ENCODE measurements at places on chromosomes 4 and X.
A peak's percentile ranks its signal among the peaks of the same experiment; 100 is the strongest.

DNA sequence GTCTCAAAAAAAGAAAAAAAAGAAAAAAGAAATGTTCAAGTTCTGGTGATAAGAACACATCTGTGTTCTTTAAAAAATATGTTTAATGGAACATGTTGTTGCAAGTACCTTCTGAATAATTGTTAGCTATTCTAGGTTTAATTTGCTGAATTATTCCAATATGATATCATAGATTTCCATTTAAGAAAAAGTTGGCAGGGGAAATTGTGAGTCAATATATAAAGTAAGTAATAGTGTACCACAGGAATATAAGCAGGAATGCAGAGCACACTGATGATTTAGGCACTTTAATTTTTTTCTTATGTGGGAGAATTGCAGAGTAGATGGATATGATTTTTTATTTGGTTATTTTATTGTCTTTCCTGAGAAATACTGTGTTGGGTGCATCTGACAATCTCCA lies 190.7 kb downstream of the RPA4 start:
- no peak overlapping the region for H3K27ac ChIP-seq
- DNase-seq: no peak
- no peaks in the 10 kb centered on the region for H3K36me3 ChIP-seq
- peaks cover 8% of the 10 kb centered on the region for H3K27me3 ChIP-seq
- no peaks in the 10 kb centered on the region for H3K4me1 ChIP-seq
- no peak overlapping the region for H3K4me3 ChIP-seq

- H3K27ac ChIP-seq: no peak overlapping the region
- peak; percentile 12 for DNase-seq
- H3K4me3 ChIP-seq: no peak overlapping the region
- no peaks in the 10 kb centered on the region for H3K36me3 ChIP-seq
- H3K27me3 ChIP-seq: peaks cover 4% of the 10 kb centered on the region
- no peaks in the 10 kb centered on the region for H3K4me1 ChIP-seq
These were observed 3.1 kb upstream of the SLC6A8 start for GRCh38 chrX:153684467-153685155.

- no peak overlapping the region for H3K4me3 ChIP-seq
- no peak for DNase-seq
- no peaks in the 10 kb centered on the region for H3K27me3 ChIP-seq
- no peaks in the 10 kb centered on the region for H3K4me1 ChIP-seq
These were observed 172.9 kb upstream of the GALNT7 start for GRCh38 chr4:172995704-172996103.

DNA sequence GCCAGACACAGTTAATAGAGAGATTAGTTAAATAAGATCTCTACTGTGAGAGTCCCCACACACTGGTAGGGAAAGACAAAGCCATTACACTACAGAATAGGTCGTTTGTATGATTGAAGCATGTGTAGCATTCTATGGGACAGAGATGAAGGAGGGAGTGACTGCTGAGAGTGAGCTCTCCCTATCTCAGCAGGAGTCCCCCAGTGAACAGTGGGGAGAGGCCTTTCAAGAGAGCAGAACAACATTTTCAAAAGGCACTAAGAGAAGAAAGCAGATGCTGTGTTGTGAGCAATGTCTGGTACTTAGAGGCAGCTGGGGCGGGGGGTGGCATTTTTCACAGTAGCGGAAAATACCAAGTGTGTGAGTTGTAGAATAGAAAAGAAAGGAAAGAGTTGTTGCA lies 413.6 kb downstream of the AFF2 start:
- H3K4me3 ChIP-seq: no peak overlapping the region
- no peaks in the 10 kb centered on the region for H3K27me3 ChIP-seq
- H3K4me1 ChIP-seq: no peaks in the 10 kb centered on the region
- H3K27ac ChIP-seq: no peak overlapping the region

GRCh38 chr4:169032883-169033645 lies 23.0 kb upstream of the CBR4 start:
- no peak for DNase-seq
- no peak overlapping the region for H3K4me3 ChIP-seq
- H3K27ac ChIP-seq: no peak overlapping the region
- H3K36me3 ChIP-seq: no peaks in the 10 kb centered on the region
- H3K4me1 ChIP-seq: no peaks in the 10 kb centered on the region
- no peaks in the 10 kb centered on the region for H3K27me3 ChIP-seq

- no peak overlapping the region for H3K27ac ChIP-seq
- no peaks in the 10 kb centered on the region for H3K4me1 ChIP-seq
- H3K4me3 ChIP-seq: no peak overlapping the region
- DNase-seq: no peak
- no peaks in the 10 kb centered on the region for H3K27me3 ChIP-seq
These were observed 53.5 kb downstream of the PTTG2 start for GRCh38 chr4:38013461-38014366.

GRCh38 chrX:132271311-132271778 lies 52.1 kb upstream of the RAP2C start:
- no peaks in the 10 kb centered on the region for H3K4me1 ChIP-seq
- no peaks in the 10 kb centered on the region for H3K36me3 ChIP-seq
- H3K4me3 ChIP-seq: no peak overlapping the region
- H3K27ac ChIP-seq: no peak overlapping the region

DNA sequence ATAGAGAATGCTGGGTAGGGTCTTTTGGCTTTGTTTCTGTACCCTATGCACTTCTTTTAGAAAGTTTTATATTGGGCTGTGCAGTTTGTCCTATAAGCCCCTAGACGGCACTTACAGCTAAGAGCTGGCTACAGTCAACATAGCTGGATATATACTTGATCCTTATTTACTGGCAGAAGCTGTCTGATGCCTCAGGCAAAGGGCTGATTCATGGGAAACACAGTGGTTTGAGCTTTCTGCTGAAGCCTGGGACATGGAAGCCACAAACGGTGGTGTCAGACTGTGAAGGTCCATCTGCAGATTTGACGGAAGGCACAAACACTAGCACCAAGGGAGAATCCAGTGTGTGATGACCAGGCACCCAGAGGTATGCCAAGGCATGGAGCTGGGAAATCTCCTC lies 608.4 kb downstream of the ANKRD50 start:
- no peak overlapping the region for H3K4me3 ChIP-seq
- no peaks in the 10 kb centered on the region for H3K4me1 ChIP-seq
- no peak for DNase-seq

DNA sequence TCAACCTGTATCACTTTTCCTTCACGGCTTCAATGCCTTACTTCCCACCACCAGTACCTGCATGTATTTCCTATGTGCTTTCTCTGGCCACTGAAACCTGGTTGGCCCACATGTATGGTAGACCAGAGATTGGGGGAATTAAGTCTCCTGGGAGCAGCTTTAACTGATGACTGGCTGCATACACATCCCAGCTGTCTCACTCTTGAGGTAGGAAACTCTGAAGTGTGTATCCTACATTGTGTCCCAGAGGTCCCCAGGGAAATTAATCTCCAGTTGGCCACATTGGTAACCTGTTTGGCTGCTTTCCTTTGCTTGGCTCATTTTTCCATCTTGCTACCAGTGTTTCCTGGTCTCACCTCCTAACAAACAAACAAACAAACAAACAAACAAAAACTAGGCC lies 124.4 kb downstream of the ZNF827 start:
- H3K27me3 ChIP-seq: no peaks in the 10 kb centered on the region
- H3K4me1 ChIP-seq: peaks cover 7% of the 10 kb centered on the region
- peaks cover 1% of the 10 kb centered on the region for H3K36me3 ChIP-seq
- H3K4me3 ChIP-seq: no peak overlapping the region
- no peak overlapping the region for H3K27ac ChIP-seq

DNA sequence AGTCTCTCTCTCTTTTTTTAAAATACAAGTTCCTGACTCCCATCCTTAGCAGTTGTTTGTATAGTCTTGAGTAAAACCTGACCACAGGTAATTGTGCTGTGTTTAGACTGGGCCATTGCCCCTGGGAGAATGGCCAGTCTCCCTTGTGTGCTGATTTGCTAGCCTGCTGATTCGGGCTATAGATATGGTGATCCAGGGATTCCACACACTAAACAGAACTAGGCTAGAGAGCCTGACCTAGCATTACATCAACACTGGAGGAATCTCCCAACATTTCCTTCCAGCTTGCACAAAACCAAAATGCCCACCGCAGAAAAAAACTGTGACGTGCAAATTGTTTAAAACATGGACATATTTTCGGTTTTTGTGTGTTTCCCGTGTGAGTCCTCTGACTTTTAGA lies 5.1 kb downstream of the UPRT start:
- no peaks in the 10 kb centered on the region for H3K36me3 ChIP-seq
- no peak overlapping the region for H3K27ac ChIP-seq
- H3K4me1 ChIP-seq: no peaks in the 10 kb centered on the region
- DNase-seq: no peak
- H3K4me3 ChIP-seq: no peak overlapping the region

DNA sequence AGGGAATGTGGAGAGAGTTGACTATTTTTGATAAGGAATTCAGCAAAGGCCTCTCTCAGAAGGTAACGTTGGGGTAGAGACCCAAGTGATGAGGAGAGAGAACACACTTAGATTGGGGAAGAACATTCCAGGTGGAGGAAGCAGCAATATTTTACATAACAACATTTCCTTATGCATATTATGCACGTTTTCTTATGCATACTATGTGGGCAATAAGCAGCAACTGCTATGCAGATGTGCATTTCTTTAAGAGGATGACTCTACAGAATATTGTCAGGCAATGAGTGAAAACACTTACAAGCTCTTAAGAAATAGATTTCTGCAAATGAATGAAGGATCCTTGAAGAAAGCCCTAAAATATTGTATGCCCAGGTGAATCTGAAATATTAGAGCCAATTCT lies 91.1 kb downstream of the TMEM47 start:
- no peaks in the 10 kb centered on the region for H3K27me3 ChIP-seq
- no peak for DNase-seq
- H3K36me3 ChIP-seq: no peaks in the 10 kb centered on the region
- H3K4me1 ChIP-seq: no peaks in the 10 kb centered on the region

DNA sequence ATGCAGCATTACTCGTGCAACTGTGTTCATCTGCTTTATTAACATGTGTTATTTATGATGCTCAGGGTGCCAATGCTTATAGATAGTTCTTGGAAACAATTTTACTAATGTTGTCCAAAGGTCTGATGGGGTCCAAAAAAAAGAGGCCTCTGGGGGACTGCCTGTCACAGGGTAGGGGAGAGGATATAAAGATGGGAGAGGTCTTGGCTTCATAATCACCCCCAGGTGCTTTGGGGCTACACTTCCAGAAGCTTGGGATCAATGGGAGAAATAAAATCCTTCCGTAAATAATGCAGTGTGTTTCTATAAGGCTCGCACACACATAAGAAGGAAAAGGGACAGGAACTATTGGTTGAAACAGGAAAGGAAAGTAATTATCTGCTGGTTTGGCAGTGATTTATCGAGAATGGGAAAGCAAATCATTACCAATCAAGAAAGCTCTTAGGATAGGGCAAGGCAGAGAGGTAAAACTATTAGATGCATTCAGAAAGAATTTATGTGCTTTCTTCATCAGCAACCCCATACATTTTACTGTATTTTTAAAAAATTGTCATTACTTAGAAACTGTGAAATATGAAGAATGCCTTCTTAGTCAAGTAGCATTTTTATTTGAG lies 571.3 kb downstream of the PACRGL start:
- DNase-seq: no peak
- no peaks in the 10 kb centered on the region for H3K36me3 ChIP-seq
- no peak overlapping the region for H3K27ac ChIP-seq
- no peak overlapping the region for H3K4me3 ChIP-seq
- H3K27me3 ChIP-seq: no peaks in the 10 kb centered on the region
- no peaks in the 10 kb centered on the region for H3K4me1 ChIP-seq

GRCh38 chr4:84973856-84974255 lies 7.4 kb upstream of the WDFY3 start:
- no peaks in the 10 kb centered on the region for H3K4me1 ChIP-seq
- DNase-seq: no peak
- no peak overlapping the region for H3K4me3 ChIP-seq
- no peaks in the 10 kb centered on the region for H3K36me3 ChIP-seq
- H3K27ac ChIP-seq: no peak overlapping the region

GRCh38 chr4:107988763-107989035 lies 990 bp upstream of the HADH start:
- no peak overlapping the region for H3K4me3 ChIP-seq
- no peaks in the 10 kb centered on the region for H3K27me3 ChIP-seq
- no peaks in the 10 kb centered on the region for H3K36me3 ChIP-seq

GRCh38 chrX:103197721-103198306 lies 17.1 kb upstream of the BEX4 start:
- H3K27me3 ChIP-seq: no peaks in the 10 kb centered on the region
- no peaks in the 10 kb centered on the region for H3K36me3 ChIP-seq
- no peaks in the 10 kb centered on the region for H3K4me1 ChIP-seq
- no peak overlapping the region for H3K4me3 ChIP-seq
- DNase-seq: no peak

DNA sequence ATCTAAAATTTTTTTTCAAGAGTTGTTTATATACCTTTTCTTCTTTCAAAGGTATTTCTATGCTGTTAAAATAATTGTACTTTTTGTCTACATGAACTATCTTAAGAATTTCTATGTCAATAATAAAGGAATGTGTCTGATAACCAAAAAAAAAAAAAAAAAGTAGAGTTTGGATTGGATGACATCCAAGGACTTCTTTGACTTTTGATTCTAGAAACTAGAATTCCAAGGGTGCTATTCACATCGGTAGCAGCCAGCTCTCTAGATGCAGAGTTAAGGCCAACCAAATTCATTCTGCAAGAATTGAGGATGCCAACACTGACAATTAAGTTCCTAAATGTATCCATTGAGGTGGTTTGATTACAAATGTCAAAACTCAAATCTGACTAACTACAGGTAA lies 42.0 kb upstream of the PRKG2 start:
- H3K36me3 ChIP-seq: no peaks in the 10 kb centered on the region
- peaks cover 2% of the 10 kb centered on the region for H3K4me1 ChIP-seq
- DNase-seq: peak; percentile 27
- H3K27me3 ChIP-seq: no peaks in the 10 kb centered on the region
- H3K4me3 ChIP-seq: no peak overlapping the region

DNA sequence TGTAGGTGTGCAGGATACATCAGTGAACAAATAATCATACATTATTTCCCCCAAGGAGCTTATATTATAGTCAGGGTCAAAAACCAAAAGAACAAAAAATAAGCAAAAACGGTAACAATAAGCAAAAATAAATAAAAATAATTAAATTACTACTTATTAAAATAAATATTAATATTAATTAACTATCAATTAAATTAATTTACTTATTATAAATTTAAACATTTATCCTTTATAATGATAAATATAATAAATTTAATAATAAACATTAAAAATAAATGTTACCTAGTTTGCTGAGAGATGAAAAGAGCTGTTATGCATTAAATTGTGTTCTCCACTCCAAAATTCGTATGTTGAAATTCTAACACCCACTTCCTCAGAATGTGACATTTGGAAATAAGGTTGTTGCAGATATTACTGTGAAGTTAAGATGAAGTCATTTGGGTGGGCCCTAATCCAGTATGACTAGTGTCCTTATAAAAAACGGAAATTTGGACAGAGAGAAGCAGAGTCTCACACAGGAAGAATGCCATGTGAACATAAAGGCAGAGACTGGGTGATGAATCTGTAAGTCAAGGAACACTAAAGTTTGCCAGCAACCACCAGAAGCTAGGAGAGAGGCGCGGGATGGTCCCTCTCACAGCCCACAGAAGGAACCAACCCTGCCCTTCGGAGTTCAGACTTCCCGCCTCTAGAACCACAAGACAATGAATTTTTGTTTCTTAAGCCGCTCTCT lies 67.2 kb upstream of the IBSP start:
- DNase-seq: peak; percentile 35
- H3K27me3 ChIP-seq: no peaks in the 10 kb centered on the region
- H3K27ac ChIP-seq: no peak overlapping the region
- H3K4me1 ChIP-seq: no peaks in the 10 kb centered on the region

All from lung (tissue), 17 donors.